ENCODE measurements at places on chromosomes 4 and X. TPM values are rescaled to one million over a fixed set of nuclear protein-coding genes. Genes with fewer than 3 reads are reported as not detected.
A peak's percentile ranks its signal among the peaks of the same experiment; 100 is the strongest.

GSPT2 gene
- 6.9 TPM for total RNA-seq

BMX gene
- total RNA-seq: 4.0 TPM

FAM114A1 gene
- 92.5 TPM for total RNA-seq

GAGE12H gene
- total RNA-seq: not detected

EDA gene
- total RNA-seq: 16.8 TPM

ART3 gene
- total RNA-seq: not detected

MAGEA1 gene
- not detected for total RNA-seq

REELD1 gene
- total RNA-seq: 0.76 TPM

GRIA2 gene
- not detected for total RNA-seq

GRCh38 chr4:172050911-172051310 lies 237.7 kb downstream of the GALNTL6 start:
- no peak for DNase-seq

DNA sequence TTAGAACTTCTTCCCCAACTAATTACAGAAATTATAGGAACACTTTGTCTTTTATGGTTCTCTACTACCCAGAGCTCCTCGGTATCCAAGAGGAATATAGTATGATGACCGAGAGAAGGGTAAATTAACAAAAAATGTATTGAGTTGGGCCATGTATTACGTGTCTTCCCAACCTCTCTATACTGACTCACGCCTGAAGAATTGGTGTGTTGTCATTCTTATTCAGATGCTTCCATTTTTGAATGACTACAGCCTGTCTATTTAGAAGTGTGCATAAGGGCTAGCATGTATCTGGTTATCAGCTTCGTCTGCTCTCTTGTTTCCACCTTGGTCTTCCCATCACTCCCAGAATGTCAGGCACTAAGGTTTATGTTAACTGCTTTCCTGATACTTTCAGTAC lies 24.5 kb upstream of the SCD5 start:
- no peak for DNase-seq

DNA sequence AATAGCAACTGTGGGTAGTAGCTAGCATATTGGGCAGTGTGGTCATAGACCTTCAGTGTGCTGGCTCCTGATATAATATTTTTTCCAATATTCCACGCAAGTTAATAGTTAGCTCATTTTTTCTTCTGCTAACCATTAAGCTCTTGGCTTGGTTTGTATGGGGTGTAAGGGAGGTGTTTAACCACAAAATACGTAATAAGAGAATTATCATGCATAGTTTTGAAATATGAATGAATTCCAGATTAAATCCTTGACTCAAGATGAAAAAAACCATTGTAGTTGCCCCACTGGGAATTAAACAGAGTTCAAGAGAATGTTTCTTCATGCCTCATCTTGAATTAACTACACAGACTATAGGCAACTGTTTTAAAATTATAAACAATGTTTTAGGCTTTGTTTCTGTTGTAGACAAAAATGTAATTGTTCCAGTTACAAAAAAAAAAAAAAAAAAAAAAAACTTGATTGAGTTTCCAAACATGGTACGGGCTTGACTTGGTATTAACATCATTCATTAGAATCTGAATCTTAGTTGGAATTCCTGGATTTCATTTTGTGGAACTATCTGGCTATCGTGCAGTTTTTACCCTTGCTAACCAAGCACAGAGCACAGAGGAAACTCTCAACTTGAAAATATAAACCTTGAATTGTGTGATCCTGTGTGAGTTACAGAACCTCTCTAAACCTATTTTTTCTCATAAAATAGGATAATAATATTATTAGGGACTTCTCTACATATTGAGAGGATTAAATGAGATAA lies 28.4 kb downstream of the CXCL1 start:
- DNase-seq: no peak

DNA sequence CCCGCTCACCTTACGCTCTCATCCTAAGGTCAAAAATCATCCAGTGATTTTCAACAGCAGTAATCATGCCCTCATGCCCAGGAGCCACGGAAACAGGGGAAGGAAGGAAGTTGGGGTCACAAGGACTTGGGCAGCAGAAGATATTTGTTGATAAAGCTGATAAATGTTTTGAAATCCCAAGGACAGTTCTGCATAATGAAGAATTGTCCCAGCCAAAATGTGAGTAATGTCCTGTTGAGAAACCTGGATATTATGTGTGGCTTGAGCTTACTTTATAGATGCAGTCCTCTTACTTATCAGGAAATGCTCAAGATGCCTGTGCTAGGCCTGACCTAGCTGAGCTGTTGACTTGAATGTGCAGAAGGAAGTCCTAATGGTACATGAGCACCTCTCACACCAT lies 263.0 kb upstream of the ZFP42 start:
- DNase-seq: no peak

DNA sequence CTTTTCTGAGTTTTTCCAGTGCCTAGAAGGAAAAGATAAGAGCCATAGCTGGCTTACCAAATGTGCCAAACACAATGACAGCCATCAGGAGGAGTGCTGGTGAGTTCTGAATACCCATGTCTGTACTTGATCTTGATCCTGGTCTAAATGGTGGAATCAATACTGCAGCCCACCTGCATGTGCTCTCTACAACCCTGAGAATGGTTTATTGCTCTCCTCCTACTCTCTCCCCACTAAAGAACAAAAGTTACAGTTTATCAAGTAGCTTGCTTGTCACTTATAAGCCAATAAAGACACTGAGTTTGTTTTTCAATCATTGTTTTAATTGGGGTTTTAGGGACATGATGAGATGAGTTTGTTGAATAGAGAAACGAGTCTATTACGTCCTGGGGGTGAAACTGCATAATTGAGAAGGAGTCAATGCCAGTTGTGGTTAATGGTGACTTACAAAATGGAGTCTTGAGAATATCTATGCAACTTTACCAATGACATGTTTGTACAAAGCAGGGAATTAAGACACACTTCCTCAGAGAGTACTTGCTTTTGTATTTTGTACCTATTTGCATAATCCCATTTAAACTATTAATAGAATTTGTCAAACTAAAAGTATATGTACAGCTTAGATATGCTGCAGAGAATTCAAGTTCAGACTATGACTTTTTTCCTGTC lies 20.8 kb upstream of the CXCL3 start:
- DNase-seq: no peak

GRCh38 chrX:23732704-23733103 lies 10.4 kb downstream of the ACOT9 start:
- DNase-seq: no peak

DNA sequence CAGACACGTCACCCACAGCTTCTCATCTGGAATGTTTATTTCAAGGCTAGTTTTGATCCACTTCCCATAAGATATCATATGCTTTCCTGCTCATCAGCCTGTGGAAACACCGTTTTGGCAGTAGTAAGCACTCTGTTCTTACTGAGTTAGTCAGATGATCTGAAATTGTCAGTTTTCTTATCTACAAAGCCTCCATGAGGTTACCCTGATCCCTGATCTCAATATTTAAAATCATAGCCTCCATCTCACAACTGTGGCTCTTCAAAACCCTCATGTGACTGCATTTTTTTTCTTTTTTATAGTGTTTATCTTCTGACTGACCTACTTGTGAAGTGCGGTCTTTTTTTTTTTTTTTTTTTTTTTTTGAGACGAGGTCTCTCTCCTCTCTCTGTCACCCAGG lies 22.7 kb downstream of the BST1 start:
- DNase-seq: no peak

GRCh38 chrX:64152857-64153256 lies 52.7 kb downstream of the AMER1 start:
- no peak for DNase-seq

DNA sequence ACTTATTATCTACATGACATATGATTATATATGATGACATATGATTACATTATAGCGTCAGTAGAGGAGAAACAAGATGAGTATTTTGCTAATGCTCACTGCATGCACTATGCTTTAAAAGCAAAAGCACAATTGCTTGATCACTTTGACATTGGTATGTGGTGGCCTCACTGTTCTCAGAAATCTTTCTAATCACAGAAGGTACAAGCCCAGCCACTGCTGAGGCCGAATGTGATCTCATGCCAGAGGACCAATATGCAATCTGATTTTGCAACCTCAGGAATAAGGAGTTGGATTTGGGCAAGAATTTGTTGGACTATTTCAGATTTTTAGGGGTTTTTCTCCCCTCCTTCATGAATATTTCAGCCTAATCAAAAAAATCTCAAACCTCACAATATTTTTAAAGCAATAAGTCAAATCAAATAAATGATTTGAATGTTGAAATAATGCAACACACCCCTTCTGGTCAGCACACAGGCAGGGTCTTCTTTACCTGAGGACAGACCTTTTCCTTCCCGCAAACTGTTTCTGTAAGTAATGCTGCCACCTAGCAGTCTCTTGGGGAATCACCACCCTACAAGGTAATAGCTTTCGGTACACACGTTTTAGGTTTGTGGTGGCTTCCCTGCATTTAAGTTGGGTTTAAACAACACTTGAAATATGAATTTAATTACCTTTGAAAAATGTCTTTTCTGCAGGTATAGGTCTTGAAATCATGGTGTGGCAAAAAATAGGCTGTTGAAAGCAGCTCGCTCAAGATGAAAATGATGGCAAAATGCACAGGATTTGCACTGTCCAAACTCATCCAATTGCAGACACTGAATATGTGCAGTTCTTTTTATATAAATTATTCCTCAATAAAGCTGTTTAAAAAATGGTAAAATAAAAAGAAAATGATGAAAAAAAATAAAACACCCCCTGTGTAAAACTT lies 4.8 kb upstream of the CXCL13 start:
- peak; percentile 23 for DNase-seq

DNA sequence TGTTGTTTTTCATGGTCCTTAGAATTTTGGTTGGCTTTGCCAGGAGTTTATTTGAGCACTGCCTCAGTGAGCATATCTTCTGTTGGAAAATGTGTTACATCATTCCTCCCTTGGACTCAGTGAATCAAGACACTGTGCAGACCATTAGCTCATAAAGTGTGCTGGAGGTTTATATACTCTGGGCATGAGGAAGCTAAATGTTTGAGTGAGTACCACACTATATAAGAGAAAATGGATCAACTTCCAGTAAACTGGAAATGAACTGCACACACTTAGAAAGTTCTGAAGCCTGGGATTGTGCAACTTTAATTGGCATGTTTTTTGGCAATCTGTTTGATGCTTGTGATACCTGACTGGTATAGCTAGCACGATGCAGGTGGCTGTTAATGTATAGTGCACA lies 75.9 kb downstream of the LIMCH1 start:
- no peak for DNase-seq

DNA sequence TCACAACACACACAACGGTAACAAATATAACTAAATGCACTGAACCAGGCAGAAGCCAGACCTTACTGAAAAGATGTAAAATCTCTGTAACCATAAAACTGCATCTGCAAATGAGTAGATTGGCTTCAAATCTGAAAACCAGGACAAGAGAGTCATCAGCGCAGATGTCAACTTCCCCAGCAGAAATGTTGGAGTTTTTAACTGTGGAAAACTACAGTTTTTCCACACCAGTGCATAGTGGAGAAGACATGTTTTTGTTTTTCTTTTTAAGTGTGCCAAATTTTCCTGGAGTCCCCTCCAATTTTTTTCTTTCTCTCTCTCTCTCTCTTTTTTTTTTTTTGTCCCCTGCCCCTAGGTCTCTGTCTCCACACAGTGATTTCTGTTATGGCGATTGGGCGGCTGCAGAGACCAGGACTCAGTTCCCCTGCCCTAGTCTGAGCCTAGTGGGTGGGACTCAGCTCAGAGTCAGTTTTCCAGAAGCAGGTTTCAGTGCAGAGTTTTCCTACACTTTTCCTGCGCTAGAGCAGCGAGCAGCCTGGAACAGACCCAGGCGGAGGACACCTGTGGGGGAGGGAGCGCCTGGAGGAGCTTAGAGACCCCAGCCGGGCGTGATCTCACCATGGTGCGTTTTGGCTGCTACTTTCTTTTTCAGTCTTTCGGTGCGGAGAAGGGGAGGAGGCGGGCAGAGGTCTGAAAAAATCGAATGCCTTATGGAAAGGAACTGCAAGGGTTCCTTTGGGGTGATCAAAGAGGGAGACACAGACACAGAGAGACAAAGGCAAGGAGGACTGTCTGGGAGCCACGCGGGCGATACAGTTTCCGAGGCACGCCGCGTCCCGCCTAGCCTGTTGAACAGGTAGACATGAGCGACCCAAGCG lies at the start of gene GUCY1A1:
Gene GUCY1A1 (plus strand): TSS at position 505 of the 878 bp plus-strand sequence. CDS start 30,020 bp downstream, outside the sequence.
- DNase-seq: peak; percentile 30

DNA sequence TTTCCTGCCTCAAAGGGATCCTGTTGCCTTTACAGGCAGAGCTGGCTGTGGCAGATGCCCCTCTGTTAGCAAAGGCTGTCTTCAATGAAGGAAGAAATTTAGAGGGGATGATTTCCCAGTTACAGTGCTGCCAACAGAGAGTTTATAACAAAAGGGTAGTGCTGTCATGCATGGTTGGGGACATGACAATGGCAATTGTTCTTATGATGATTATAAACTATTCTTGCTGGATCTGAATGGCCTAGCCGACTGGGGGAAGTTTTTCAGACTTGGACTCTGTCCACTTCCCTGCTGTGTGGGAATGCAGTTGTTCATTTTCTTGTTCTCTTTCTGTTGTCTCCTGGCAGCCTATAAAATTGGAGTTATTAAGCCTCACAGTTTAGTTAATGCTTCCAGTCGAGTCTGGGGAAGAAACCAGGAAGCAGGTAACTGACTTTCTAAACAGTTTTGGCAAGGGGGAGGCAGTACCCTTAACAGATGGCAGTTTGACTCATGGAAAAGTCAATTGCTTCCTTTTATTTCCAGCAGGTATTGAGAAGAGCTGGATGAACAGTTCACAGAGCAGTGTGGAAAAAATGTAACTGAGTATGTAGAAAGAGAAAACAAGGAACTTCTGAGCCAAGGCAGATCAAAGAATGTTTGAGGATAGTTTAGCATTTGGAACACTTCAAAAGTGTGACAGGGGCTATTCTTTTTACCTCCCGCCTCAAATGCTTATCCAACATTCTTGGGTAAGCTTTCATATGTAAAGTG lies 582.6 kb downstream of the RAPGEF2 start:
- no peak for DNase-seq

DNA sequence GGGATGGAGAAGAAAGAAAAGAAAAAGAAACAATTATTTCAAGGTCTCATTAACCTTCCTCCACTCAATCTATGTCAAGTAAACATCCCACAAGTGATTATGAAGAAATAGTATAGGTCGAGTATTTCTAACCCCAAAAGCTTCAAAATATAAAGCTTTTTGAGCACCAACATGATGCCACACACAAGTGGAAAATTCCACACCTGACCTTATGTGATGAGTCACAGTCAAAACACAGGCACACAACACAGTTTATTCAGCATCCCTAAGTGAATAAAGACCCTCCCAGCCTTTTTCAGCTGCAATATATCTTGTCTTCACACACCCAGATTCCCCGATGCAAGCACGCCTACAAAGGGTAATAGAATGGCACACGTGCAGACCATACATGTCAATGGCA lies 51.7 kb upstream of the VEGFC start:
- no peak for DNase-seq

DNA sequence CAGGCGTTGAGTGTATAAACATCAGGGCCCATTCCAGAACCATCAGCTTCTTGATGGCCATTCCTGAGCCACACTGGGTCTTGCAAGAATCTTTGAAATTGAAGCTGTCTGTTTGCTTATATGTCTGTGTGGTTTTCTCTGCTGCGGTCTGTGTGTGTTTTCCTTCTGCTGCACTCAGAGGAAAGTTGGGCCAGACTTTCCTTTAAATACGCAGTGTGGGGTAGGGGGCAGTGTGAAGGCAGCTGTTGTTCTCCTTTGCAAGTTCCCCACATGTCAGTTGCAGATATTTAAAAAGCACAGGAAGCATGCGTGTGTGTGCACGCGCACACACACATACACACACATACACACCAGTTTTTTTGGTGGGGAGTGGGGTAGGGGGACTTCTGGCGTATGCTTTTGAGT lies 32.1 kb downstream of the CCKAR start:
- DNase-seq: no peak
